ENCODE measurements at places on chromosomes 5 and 9. TPM values are rescaled to one million over a fixed set of nuclear protein-coding genes. Genes with fewer than 3 reads are reported as not detected.

GRCh38 chr9:121947775-121948174, 145.3 kb downstream of the TTLL11 start:
- no peak for DNase-seq

DNA sequence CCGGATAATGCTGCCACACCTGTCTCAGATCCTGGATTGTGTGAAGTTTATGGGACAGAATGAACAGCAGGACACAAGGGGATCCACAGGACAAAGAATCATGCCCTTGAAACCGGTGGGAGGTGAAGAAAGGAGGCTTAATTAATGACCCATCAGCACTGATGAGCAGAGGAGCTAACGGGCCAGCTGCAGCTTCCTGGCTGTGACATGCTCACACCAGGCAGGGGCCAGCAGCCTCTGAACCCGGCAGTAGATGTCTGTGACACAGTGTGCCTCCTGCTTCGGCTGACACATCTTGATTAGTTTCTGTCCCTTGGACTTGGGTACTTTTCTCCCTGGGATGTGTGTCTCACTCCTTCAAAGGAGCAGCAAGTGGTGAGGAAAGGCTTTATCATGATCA, 328.8 kb upstream of the BRINP1 start:
- no peak for DNase-seq

DNA sequence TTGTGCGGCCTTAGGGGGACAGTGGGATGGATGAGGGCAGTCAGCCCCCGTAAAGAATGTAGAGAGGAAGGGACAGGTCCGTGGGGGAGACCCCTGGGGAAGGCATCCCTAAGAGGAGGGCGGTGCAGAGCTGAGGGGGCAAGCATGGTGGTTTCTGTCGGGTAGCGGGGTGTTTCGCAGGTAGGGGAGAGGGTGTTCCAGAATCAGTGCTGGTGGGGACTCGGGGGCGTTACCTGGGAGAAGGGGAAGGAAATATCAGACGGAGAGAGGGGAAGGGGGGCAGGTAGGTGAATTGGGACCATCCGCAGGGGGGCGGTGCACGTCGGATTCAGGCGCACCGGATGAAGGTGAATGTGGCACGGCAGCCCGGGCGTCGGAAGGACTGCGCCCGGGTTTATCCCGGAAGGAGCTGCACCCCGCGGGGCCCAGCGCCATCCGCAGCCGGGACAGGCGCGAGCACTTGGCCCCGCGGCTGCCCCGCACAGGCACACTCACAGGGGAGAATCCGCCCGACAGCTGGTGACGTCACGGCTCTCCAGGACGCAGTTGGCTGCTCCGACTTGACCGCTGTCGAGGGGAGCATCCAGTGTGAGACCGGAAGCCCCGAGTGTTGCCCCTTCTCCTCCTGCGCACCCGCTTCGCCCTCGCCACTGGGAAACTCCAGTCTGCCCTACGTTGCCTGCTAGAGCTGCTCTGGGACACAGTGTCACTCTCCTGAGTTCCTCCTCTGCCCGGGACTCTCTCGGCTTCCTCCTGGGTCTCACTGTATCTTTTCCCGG, 1.3 kb downstream of the CD72 start:
- peak; percentile 79 for DNase-seq

GRCh38 chr5:137714494-137714893, 21.4 kb downstream of the KLHL3 start:
- DNase-seq: no peak

GRCh38 chr9:95249986-95250385, 67.5 kb downstream of the FANCC start:
- DNase-seq: no peak

DNA sequence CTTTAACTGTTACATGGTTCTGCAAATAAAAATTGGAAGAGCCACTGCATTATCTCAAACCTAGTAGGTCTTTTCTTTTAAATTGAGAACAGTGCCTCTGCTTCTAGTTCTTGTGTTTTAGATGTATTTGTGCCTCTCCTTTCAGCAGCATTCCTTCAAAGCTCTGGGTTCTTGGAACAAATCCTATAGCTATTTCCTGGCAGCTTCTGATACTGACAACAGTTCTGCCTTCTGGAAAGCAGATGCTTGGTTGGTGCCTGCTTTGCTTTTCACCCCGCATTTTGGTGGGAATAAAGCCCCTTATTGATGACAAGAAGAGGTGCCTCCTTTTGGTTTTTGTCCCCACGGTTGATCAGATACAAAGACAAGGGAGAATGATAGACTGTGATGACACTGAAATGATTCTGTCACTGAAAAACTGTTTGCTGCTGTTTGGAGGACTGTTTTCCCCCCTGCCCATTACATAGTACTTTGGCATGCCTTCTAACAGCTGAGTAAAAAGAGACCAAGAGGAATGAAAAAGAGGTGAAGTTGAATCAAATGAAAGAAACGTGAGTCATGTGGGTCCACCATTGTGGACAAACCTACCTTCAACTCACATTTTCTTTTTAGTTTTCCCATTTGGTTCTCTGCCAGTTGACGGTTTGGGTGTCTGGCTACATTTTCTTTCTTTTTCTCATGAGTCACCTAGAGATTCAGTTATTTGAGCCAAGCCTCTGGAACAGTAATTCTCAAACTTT, 5.6 kb downstream of the PTCD2 start:
- no peak for DNase-seq

- no peak for DNase-seq
These were observed 35.5 kb downstream of the WDR36 start for GRCh38 chr5:111127453-111128195.

DNA sequence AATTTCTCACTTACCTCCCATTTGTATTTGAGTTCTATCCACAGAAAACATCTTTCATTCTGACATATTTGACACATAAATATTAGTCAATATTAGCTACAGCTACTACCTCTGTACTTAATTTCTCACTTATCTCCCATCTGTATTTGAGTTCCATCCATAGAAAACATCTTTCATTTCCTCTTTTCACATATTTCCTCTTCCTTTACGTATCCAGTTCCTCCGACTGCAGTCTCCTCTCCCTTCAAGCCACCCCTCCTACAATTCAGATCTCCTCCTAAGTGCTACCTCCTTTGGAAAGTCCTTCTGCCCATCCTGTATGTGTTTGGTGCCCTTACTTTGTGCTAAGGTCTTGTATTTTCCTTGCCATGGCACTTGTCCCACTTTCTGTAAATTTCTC, 1.6 kb downstream of the SREK1IP1 start:
- DNase-seq: no peak

- no peak for DNase-seq
These were observed 48.2 kb downstream of the OXCT1 start for GRCh38 chr5:41822036-41822435.

DNA sequence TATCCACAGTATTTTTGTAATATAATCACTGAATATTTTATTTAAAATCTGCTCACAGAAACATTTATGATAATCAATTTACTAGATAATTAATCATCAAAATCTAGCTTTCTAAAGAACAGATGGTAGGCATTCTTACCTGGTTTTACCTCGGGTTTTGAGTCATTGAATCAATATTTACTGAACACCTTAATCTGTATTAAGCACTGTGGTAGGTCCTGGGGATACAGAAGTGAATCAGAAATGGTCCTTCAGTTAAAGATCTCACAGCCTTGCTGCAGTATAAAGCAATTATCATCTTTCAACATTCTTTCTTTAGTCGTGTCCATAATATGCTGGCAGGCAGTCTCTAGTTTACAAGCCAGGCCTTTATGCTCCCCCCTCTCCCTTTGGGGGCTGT, 2.0 kb upstream of the MEIKIN start:
- no peak for DNase-seq

DNA sequence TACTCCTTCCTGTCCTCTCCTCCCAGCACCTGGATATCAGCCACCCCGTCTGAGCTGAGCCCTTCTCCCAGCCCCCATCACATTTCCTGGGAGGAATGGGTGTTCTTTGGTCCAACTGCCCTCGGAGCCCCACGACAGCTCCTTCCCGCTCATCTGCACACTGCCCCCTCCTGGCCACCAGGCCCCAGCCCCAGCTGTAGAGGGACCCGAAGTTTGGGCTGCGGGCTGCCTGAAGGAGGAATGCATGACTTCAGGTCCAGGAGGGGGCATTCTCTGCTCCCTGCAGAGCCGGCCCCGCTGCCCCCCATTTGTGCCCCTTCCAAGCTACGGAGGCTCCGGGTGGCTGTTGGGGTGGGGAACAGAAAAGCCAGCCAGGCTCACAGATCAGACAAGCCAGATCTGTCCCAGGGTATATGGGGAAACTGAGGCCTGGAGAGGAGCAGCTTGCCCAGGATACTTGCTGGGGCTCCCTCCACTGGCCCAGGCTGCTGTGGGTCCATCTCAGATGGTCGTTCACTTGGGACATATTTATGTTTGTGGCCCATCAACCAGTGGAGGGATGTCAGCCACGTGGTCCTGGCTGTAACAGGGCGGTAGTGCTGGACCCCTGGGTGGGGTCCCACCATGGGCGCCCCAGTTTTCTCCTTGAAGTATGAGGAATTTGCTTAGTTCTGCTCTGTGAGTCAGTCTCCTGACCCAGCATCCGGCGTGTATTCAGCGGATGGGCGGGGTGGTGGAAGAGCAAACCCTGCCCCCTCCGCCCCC, 33.1 kb downstream of the DAB2IP start:
- DNase-seq: peak; percentile 62

TRIM7 gene
- total RNA-seq: 2.5 TPM

TAL2 gene
- not detected for total RNA-seq

TSLP gene
- 0.58 TPM for total RNA-seq

FOXB2 gene
- not detected for total RNA-seq

HAND1 gene
- not detected for total RNA-seq

CDH9 gene
- not detected for total RNA-seq

Measured in activated naive CD8-positive, alpha-beta T cell treated with anti-CD3 and anti-CD28 coated beads, Interleukin-2, amount 10 ng/mL, durations not matched to agents 7 days and 5 days (primary cell).